WERI-Rb-1 (cell line): ENCODE measurements at places on chromosomes 5 and 9.

DNA sequence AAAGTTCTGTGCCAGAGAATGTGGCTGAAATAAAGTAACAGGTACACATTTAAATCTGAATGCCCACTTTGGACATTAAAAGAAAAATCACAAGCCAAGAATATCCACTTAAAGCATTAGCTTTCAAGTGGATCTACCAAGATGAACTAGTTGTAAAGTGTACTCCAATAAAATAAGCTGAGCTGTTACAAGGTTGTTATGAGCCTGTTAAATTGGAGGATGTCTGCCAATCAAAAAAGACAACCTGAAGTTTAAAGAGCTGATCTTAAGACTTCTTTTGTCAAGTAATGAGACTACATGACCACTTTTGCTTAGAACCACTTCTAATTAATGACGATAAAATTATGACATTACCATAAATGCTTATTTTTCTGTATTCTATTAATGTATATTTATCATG lies 2.4 kb downstream of the FAM200C start:
- DNase-seq: no peak

DNA sequence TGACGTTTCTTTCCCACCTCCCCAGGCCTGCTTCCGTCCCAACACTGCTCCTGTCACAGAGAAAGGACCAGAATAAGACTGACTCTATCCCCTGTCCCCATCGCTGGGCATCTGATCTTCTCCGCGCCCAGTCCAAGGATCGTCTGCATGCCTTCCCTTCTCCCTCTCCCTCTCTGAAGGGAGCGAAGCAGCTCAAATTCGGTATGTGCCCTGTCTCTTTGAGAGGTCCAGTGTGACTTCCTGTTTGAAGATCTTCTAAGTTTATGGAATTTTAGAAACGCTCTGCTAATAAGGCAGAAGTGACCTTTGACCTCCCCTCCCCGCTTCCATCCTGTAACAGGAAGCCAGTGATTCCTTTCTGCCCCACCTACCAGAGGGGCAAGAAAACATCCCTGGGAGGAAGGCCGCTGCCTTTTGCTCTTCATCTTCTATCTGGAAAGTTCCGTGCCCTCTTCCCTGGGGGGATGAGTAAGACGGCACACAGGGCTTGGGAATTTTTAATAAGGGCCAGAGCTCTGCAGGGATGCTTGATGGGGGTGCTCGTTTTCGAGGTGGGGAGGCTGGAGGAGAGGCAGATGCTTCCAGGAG lies 40.7 kb upstream of the RNU6ATAC start:
- DNase-seq: no peak

GRCh38 chr5:45609661-45610060 lies 86.5 kb downstream of the HCN1 start:
- DNase-seq: no peak

DNA sequence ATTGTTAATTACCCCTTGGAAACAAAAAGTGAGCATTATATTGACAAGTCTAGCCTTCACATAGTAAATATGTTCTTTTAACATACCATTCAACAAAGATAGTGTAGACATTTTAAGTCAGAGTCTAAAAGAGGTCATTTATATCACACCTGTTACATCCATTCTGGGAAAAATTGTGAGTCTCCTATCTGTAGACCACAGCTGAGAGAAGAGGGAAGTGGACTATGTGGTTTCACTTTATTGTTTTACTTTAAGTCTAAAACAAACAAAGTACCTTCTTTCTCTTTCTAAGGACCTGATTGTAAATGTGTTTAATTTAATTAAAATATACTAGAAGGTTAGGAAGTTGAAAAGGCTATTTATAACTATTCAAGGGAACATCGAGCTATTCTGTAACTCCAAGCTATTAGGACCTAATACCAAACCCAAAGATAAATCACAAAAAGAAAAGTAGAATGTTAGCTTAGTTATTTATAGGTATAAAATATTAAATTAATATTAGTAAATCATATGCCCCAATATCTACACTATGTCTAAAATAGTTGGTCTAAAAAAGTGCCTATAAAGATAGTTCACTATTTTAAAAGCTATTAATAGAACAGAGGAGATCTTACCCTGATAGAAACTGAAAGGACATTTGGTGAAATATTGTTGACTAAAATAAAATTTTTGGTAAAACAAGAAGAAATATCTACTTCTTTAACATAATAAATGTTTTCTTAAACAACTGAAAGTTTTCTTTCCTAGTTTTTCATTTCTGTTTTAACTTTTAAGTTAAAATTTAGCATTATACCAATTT lies 134.9 kb downstream of the TMEM167A start:
- no peak for DNase-seq

DNA sequence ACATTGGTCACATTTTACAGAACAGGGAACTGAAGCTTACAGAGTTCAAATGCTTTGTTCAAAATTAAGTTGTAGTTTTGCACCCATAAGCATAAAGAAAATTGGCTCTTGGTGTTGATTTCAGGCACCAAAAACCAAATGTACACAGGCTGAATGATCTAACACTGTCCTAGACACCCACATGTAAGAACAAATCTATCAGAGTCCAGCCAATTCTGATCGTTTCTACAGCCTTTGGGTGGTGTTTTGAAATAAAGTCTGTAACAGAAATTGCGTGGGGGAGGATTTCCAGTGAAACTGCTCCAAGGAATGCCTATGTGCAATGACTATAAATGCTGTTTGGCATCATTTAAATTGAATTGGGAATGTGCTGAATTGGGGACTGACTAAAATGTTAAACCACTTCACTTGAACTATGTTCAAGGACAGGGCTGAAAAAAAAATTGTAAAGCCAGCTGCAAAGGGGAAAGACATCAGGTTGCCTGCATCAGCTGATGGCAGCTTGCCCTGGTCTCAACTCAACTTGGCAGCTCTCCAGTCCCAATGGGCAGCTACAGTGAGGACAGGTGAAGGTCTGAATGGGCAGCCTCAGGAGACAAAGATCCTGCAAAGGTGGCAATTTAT lies 92.2 kb upstream of the TRPC7 start:
- no peak for DNase-seq

GRCh38 chr5:388266-389196 lies 54.4 kb upstream of the EXOC3 start:
- DNase-seq: no peak

DNA sequence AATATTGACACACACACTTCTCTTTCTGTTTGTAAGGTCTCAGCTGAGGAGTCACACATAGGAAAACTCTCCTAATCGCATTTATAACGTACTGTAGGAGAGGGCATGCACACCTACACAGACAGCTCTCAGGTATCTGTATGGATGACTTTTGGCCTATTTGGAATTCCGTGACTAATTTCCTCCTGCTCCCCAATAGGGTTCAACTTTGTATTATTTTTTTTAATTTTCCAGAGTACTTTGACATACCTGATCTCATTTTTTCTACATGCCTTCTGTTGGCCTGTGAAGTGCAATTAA lies 195.9 kb downstream of the ARHGAP26 start:
- no peak for DNase-seq

DNA sequence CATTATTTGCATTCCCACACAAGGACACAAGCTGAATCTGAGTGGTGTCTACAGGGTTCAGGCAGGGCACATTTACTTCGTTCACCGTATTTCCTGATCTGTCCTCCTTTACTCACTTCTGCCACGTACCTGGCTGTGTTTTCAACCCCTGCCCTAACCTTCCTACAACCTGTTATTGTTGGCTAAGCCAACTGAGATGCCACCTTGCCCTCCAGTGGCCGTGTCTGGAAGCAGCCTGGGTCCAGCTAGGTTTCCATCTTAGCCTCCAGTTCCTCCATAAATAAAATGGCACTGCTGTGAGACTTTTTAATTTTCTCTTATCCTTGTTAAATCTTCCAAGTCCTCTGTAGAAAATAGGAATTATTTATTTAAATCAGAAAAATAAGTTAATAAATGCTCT lies 64.8 kb downstream of the ATP10B start:
- DNase-seq: peak; percentile 12

DNA sequence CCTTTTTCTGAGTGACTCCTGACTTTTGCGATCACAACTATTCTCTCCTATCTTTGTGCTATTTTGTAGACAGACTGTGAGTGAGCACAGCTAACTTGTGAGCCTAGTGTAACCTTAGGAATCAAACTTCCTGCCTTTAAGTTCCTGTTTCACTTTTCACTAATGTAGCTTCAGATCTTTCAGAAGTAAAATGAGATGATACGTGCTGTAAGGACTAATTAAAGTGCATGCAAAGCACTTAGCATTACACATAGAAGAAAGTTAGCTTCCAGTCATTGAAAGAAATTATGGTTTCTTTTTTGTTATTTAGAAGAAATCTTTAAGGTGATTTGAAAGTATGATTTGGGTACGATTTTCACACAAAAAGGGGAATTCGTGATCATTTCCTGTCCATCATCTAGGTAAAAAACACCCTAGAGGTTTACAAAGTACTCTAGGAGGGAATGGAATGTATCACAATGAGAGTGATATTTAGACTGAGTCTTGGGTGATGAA lies 122.7 kb downstream of the ST8SIA4 start:
- no peak for DNase-seq

DNA sequence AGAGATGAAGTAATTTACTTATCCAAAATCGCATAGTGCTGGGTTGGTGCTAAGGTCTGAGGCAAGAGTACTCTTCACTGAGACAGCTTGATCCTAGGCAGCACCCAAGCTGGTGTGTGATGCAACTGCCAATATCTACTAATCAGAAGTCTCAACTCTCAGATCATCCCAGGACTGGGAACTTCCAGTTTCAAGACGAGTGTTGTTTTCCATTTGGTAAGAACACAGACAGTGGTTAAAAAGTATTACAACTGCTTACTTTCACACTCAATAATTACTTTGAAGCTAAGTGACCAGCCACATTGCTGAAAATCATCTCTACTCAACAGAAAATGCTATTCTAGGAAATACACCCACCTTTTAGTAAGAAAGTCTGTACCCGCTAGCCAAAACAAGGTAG lies 45.3 kb downstream of the FBXW11 start:
- DNase-seq: no peak

DNA sequence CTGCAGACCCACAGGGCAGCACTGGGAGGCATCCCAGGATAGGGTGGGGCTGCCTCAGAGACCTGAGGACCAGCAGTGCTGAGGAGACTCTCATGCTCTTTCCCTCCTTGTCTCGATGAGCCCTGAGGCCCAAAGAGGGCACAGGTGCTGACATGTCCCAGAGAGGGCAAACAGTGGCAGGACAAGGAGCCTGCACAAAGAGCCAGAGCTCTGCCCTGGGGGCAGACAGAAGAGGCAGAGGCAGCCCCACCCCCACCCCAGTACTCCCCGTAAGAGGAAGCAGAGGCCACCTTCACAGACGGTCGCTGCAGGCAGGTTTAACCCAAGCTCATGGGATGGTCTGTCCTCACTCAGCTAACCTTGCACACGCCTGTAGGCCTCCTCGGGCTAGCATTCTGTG lies 29.4 kb upstream of the TTLL11 start:
- no peak for DNase-seq

- no peak for DNase-seq
Measured at GRCh38 chr5:143515829-143516228, 112.3 kb upstream of the NR3C1 start.

GRCh38 chr9:106653213-106653612 lies 209.8 kb upstream of the ZNF462 start:
- no peak for DNase-seq

DNA sequence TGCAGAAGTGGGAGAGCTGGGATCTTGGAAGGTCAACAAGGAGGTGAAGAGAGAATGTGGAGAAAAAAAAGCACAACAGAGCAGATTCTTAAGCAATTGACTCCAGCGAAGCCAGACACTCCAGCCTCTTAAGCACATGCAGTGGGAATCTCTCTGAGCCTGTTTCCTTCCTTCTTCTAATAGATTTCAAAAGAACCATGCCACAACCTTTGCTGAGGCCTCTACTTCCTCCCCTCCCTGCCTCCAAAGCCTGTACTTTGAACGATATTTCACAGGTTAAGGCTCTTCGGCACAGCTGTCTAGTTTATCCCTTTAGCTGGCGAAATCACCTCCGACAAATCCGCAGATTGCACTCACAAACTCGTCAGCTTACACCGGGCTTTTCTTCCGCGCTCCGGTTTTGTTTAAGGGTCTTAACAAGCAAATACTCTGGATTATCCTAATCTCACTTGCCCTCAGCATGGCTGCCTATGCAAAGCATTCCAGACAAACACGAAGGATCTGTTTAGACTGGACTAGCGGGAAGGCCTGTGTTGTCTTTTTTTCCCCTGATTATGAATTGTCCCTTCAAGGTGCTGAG lies 211.6 kb upstream of the PANK3 start:
- DNase-seq: peak; percentile 87

DNA sequence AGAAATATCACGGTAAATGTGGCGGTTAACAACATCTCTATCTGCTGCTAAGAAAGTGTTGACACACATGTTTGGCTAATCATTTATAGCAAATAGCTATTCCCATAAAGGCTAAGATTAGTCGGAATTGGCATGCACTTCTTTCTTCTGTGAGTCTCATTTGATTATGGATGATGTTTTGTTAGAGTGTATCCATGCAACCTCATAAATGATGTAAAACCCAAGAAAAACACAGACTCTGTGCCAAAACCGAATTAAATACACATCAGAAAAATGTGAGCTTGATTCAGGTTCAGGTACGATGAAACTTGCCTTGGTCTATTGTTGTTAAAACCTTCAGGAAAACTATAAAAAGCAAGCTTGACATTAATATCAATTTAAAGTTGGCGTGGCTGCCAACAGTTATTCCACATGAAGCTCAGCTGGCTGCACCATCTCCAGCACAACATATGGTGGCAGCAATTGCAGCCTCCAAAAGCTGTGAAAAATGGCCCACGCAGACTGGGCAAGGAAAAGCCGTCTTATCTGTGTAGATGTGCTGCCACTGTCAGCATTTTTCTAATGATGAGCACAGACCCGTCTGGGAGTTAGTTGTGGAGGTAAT lies 41.1 kb upstream of the ICE1 start:
- no peak for DNase-seq

GRCh38 chr5:112682621-112683061 lies 55.0 kb upstream of the APC start:
- DNase-seq: no peak

GRCh38 chr5:76457674-76458485 lies 54.8 kb downstream of the IQGAP2 start:
- DNase-seq: no peak

DNA sequence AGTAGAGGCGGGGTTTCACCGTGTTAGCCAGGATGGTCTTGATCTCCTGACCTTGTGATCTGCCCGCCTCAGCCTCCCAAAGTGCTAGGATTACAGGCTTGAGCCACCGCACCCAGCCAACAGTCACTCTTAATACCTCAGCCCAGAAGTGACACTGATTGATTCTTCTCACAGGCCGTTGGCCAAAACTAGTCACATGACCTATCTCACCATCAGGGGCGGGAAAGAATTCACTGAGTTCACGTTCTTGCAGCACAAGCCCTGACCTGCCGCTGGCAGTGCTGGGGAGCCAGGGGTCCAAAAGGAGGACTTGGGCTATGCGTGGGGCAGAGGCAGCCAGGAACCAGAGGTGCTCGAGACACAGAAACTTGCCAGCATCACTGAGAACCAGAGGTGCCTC lies 55.0 kb upstream of the CPLX2 start:
- peak; percentile 54 for DNase-seq

GRCh38 chr9:126915281-126915816 lies 767 bp downstream of the RALGPS1 start:
- DNase-seq: peak; percentile 71
